ENCODE measurements at places on chromosomes 6 and 20.

GRCh38 chr20:39766333-39766732 is 804.2 kb downstream of the DHX35 start:
- DNase-seq = no peak

DNA sequence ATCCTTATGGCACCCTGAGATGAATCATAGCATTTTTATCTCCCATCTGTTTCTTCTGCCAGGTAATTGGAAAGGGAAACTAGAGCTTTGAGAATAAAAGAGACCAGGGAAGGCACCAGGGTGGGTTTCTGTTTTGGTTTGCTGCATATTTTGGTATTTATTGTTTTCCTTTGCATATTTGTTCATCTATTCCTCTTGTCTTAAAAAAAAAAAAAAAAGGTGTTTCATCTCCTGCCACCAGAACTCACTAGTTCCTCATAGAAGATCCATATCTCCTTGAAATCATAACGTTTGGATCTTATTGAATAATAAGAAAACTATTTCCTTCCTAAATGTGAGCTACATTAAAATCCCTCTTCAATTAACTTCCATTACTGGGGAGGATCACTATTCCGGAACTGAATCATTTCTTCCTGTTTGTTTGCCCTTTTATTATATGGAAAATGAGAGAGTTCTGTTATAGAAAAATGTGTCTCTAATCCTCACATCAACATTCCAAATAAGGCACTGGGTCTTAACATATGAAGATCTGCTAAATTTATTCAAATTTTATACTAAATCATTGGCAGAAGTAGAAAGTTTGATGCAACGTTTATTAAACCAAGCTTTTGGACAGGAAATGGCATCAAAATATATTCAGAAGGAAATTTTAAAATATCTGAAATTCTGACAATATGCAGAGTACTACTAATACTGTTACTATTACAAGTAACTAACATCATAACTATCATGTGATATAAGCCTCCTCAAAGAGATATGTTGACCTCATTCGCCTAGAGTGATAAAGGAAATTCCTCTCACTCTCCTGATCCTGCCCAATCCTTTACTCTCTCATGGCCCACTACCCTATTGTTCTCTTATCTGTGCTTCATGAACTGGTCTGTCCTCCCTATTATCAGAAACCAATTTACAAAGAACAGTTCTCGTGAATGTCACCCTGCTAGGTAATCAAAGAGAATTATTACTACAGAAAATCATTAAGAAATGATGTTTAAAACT is 229.4 kb upstream of the RSPO3 start:
- no peak for DNase-seq

DNA sequence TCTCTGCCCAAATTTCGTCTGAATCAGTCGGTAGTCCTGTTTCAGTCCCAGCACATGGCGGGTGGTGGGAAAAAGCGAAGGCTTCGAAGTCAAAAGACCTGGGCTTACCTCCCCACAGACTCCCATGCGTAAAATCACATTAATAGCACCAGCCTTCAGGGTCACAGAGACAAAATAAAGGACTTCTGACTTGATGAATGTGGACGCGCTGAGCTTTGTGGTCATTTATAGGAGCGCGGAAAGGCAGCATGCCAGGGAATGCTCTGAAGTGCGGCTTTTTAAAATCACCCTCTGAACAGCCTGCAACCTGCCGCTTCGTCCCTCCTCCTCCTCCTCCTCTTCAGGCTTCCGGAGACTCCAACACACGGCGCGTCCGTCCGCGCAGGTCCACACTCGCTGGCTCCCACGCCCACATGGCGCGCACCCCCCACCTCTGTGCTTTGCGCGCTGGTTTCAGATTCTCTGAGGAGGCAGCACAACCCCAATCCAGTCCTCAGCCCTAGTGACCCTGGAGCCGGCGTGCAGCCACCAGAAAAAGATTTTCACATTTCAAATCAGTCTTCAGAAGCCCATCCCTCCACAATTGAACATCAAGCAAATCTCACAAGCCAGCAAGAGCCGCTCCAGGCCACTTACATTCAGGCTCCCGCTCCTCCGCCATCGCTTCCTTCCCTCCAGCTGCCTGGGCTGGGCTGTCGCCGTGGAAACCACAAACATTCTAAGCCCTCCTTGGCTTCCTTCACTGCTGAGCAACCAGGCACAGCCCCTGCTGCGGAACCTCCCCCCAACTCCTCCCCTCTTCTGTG is at the start of gene C6orf118:
TSS of gene C6orf118 (minus strand) at position 680 of the 806 bp plus-strand sequence. CDS start at position 661, 19 bp downstream.
- DNase-seq = no peak

DNA sequence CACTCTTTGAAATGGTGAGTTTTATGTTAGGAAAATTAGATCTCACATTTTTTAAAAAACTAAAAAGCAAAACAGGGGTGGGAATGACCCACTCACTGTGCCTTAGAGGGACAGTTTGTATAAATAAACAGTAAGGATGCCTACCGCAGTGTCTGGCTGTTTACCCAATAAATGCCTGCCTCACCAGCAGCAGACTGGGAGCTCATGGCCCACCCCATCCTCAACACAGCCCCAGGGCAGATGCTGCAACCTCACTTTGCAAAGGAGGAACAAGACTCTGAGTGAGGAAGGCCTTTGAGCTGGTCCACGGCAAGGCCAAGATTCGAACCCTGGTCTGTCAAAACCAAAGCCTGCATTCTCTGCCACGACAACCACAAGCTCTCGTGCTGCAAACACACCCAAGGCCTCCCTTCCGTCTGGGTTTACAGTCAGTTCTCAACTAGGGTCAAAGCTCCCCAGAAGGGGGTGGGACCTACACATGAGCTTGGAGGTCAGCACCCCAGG is 77.8 kb downstream of the BMP7 start:
- no peak for DNase-seq

- DNase-seq = no peak
These were observed 124.5 kb upstream of the TENT5A start for GRCh38 chr6:81876971-81877370.

DNA sequence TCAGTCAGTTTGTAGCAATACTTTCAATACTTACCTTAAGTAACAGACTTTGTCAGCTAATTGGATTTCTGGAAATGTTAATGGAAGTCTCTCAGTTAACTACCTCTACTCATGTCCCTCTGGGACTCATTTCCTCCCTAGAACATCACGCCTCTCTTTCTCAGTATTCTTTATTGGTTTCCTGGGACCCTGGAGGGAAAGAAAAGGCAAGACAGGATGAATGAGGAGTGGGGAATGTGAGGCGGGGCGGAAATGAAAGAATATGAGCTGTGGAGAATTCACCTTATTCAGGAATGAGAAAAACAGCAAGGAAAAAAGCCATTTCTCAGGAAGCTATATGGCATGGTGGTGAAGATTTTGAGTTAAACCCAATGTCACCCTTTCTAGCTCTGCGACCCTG is 62.7 kb downstream of the ANKS1A start:
- no peak for DNase-seq

- no peak for DNase-seq
These were observed 368.2 kb downstream of the SYNE1 start for GRCh38 chr6:152268846-152269442.

DNA sequence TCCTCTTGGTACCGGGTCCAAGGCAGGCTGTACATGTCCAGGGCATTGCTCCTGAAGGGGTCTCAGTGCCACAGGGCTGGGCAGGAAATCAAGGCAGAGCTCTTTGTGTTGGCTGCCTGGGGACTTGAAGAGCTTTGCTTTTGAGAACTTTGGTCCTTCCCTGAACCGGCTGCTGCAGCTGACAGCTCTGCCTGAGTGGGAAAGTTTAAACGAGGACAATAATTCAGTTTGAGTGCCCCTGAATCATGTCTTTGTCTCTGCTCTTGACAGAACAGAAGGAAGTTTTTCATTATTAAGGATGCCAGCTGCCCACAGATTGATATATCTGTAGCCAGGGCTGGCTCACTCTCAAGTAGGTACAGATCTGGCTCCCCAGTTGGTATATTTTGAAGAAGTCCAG is 56.1 kb downstream of the ANKRD6 start:
- DNase-seq = no peak

DNA sequence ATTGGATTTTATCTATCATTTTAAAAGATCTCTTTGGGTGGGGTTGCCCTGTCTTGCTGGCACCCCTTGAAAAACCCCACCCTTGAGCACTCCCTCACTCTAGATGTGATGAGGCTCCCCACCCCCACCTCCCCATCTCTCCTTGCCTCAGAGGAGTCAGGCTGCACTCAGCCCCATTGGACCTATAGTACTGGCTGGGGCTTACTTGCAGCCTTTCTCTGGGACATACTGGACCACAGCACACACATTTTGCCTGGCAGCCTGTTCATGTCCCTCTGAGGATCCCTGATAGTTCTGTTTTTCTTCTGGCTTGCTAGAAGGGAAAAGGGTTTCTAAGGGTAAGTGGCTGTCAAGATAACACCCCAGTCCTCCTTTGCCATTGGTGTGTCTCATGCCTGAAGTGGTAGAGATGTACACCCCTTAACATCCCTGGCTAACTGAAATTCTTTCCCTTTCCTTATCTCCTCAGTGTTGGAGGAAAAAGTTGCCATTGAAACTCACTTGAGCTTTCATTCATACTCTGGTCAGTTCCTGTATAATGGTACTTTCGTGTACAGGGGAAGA is 553.4 kb upstream of the CITED2 start:
- no peak for DNase-seq

GRCh38 chr20:45630371-45630770 is 713 bp downstream of the WFDC9 start:
- no peak for DNase-seq

Measured in CD4-positive, alpha-beta T cell treated with Interferon gamma for 1 hour (primary cell).